Esophagus squamous epithelium (tissue), 5 donors: ENCODE measurements at places on chromosomes 1 and 21.
A peak's percentile ranks its signal among the peaks of the same experiment; 100 is the strongest.

- H3K4me3 ChIP-seq, result no peak overlapping the region
- H3K27me3 ChIP-seq, result peaks cover 3% of the 10 kb centered on the region
- no peaks in the 10 kb centered on the region for H3K36me3 ChIP-seq
- DNase-seq, result no peak
Measured at GRCh38 chr1:204617256-204618147, 68.0 kb downstream of the LRRN2 start.

- H3K27ac ChIP-seq, result no peak overlapping the region
- H3K36me3 ChIP-seq, result no peaks in the 10 kb centered on the region
- H3K4me3 ChIP-seq, result no peak overlapping the region
- no peaks in the 10 kb centered on the region for H3K27me3 ChIP-seq
- no peaks in the 10 kb centered on the region for H3K4me1 ChIP-seq
Measured at GRCh38 chr1:228968891-228969606, 233.8 kb downstream of the RHOU start.

GRCh38 chr1:1542766-1543705 is 2.6 kb upstream of the TMEM240 start:
- no peak for DNase-seq
- H3K27me3 ChIP-seq, result no peaks in the 10 kb centered on the region
- no peak overlapping the region for H3K4me3 ChIP-seq
- peaks cover 46% of the 10 kb centered on the region for H3K36me3 ChIP-seq

GRCh38 chr1:230219174-230220067 is 152.4 kb downstream of the GALNT2 start:
- DNase-seq, result no peak
- H3K27ac ChIP-seq, result no peak overlapping the region
- peaks cover 22% of the 10 kb centered on the region for H3K4me1 ChIP-seq
- H3K27me3 ChIP-seq, result no peaks in the 10 kb centered on the region
- H3K36me3 ChIP-seq, result no peaks in the 10 kb centered on the region

GRCh38 chr1:108557296-108557695 is 2.6 kb upstream of the EEIG2 start:
- peaks cover 22% of the 10 kb centered on the region for H3K4me1 ChIP-seq
- H3K36me3 ChIP-seq, result no peaks in the 10 kb centered on the region
- no peaks in the 10 kb centered on the region for H3K27me3 ChIP-seq
- no peak for DNase-seq
- no peak overlapping the region for H3K27ac ChIP-seq
- H3K4me3 ChIP-seq, result no peak overlapping the region

GRCh38 chr1:98426092-98426491 is 235.4 kb upstream of the SNX7 start:
- DNase-seq, result no peak
- H3K4me1 ChIP-seq, result no peaks in the 10 kb centered on the region
- H3K27me3 ChIP-seq, result no peaks in the 10 kb centered on the region
- H3K4me3 ChIP-seq, result no peak overlapping the region
- no peaks in the 10 kb centered on the region for H3K36me3 ChIP-seq

DNA sequence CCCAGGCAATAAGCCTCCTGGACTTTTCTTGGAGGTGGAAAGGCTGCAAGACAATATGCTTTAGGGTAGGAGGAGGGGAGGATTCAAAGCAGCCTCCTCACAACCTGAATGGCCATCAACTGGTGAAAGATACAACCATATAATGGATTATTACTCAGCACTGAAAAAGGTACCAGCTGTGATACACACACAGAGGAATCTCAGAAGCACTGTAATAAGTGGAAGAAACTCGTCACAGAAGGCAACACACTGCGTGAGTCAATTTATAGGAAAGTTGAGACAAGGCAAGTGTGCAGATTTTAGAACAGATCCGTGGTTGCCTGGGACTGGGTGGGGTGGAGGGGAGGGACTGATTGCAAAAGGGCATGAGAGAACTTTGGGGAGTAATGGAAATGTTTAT is 64.9 kb upstream of the ZBTB40 start:
- H3K27me3 ChIP-seq, result peaks cover 81% of the 10 kb centered on the region
- no peak overlapping the region for H3K4me3 ChIP-seq
- no peaks in the 10 kb centered on the region for H3K4me1 ChIP-seq
- H3K27ac ChIP-seq, result no peak overlapping the region
- H3K36me3 ChIP-seq, result no peaks in the 10 kb centered on the region

DNA sequence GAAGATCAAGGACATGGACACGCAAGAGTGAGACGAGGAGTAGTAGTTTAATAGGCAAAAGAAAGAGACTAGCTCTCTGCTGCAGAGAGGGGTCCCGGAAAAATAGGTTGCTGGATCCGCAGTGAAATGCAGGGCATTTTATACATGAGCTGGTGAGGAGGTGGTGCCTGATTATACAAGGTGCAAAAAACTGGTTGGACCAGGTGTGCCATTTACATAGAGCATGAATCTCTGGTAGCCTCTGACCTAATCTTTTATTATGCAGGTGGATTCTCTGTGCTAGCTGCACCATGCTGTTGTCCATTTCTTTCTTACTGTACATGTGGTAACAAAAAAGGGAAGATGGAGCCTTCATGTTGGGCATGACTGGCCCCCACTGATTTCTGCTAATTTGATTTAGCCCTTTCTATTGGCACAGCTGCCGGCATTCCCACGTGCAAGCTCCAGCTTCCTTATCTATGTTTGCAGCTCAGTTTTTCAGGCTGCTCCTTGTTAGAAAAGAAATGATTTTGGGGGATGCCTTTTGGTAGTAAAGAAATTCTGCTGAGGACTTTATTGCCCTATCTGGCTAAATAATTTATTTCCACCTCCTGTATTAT is 548.1 kb downstream of the BRINP3 start:
- H3K4me3 ChIP-seq, result no peak overlapping the region
- H3K27me3 ChIP-seq, result no peaks in the 10 kb centered on the region
- no peaks in the 10 kb centered on the region for H3K4me1 ChIP-seq
- no peaks in the 10 kb centered on the region for H3K36me3 ChIP-seq

GRCh38 chr1:47439819-47440598 is 2.2 kb downstream of the FOXD2 start:
- no peak for DNase-seq
- H3K4me3 ChIP-seq, result no peak overlapping the region
- peaks cover 53% of the 10 kb centered on the region for H3K4me1 ChIP-seq
- no peak overlapping the region for H3K27ac ChIP-seq
- H3K27me3 ChIP-seq, result peaks cover 100% of the 10 kb centered on the region

GRCh38 chr21:45983981-45984551 is 2.5 kb downstream of the COL6A1 start:
- H3K4me1 ChIP-seq, result no peaks in the 10 kb centered on the region
- peak overlapping the region; percentile 78 for H3K4me3 ChIP-seq
- H3K27ac ChIP-seq, result peak overlapping the region; percentile 85

GRCh38 chr1:91883470-91883869 is 2.5 kb downstream of the TGFBR3 start:
- peak overlapping the region; percentile 99 for H3K4me3 ChIP-seq
- no peak for DNase-seq
- H3K36me3 ChIP-seq, result no peaks in the 10 kb centered on the region
- peak overlapping the region; percentile 90 for H3K27ac ChIP-seq

DNA sequence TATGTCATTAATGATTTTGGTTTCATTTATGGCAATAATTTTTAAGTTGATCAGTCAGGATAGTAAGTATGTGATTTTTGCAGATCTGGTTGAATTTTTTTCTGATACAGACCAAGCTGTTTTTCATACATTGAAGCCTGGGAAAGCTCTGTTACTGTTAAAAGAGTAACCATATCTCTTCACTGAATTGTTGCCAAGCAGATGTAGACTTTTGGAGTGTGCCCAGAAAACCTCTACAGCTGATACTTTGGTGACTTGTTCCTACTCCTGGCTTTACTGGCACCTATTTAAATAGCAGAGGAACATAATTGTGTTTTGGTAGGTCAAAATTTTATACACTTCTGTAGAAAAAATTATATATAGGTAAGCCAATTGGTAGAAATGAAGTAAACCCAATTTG is 49.4 kb downstream of the NFIA start:
- no peak for DNase-seq
- H3K4me1 ChIP-seq, result peaks cover 53% of the 10 kb centered on the region

DNA sequence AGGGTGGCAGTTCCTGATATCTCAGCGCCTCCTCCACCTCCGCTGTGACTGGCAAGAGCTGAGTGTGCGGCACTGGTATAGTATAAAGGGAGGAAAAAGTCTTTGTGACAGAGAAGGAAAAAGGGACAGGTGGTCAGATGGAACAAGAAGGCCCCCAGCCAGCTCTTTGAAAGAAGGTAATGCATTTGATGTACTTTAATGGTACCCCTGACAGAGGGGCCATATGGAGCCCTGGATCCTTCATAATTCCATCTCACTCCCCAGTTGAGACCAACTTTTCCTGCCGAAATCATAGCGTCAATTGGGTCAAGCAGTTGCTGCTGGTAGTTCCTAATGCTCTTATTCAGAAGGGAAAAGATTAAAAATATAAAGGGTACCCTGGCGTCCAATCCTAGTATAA is 198.2 kb downstream of the ZNF326 start:
- no peaks in the 10 kb centered on the region for H3K36me3 ChIP-seq
- no peaks in the 10 kb centered on the region for H3K4me1 ChIP-seq
- no peak overlapping the region for H3K4me3 ChIP-seq
- H3K27ac ChIP-seq, result no peak overlapping the region
- no peak for DNase-seq
- H3K27me3 ChIP-seq, result no peaks in the 10 kb centered on the region

DNA sequence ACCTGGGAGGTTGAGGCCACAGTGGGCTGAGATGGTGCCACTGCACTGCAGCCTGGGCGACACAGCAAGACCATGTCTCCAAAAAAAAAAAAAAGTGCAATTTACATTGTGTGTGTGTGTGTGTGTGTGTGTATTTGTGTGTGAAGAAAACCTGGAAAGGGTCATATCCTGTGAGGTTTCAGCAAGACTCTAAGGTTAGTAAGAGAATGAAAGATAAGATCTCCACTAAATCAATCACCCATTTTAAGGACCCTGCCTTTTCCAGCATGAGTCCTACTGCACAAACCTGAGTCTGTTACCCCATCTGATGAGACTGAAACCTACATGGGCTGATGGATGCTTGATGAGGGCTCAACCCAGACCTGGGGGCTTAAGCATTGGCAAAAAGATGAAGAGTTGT is 4.9 kb upstream of the C1orf74 start:
- no peak overlapping the region for H3K4me3 ChIP-seq
- H3K27me3 ChIP-seq, result no peaks in the 10 kb centered on the region
- peak overlapping the region; percentile 94 for H3K27ac ChIP-seq
- peaks cover 20% of the 10 kb centered on the region for H3K4me1 ChIP-seq
- DNase-seq, result no peak

GRCh38 chr1:67085326-67085725 is 31.4 kb upstream of the SLC35D1 start:
- no peak overlapping the region for H3K27ac ChIP-seq
- H3K36me3 ChIP-seq, result no peaks in the 10 kb centered on the region
- DNase-seq, result no peak
- no peaks in the 10 kb centered on the region for H3K4me1 ChIP-seq

GRCh38 chr1:29272147-29272907 is 36.0 kb downstream of the PTPRU start:
- H3K4me3 ChIP-seq, result no peak overlapping the region
- H3K27me3 ChIP-seq, result peaks cover 14% of the 10 kb centered on the region
- H3K36me3 ChIP-seq, result no peaks in the 10 kb centered on the region
- no peak overlapping the region for H3K27ac ChIP-seq

DNA sequence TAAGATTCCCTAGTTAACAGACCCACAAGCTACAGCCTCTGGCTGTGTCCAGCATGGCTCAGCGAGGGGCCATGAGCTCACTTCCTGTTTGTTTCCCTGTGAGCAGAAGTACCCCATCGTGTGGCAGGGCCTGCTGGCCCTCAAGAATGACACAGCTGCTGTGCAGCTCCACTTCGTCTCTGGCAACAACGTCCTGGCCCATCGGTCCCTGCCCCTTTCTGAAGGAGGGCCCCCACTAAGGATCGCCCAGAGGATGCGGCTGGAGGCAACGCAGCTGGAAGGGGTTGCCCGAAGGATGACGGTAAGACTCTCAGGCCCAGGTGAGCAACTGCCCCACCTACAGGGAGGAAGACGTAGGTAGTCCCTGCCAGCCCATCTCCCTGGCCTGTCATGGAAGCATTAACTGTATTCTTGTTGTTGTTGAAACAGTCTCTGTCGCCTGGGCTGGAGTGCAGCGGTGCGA is 38.2 kb downstream of the ZBTB17 start:
- peaks cover 24% of the 10 kb centered on the region for H3K4me1 ChIP-seq
- no peak for DNase-seq
- H3K4me3 ChIP-seq, result no peak overlapping the region
- H3K36me3 ChIP-seq, result peaks cover 41% of the 10 kb centered on the region

DNA sequence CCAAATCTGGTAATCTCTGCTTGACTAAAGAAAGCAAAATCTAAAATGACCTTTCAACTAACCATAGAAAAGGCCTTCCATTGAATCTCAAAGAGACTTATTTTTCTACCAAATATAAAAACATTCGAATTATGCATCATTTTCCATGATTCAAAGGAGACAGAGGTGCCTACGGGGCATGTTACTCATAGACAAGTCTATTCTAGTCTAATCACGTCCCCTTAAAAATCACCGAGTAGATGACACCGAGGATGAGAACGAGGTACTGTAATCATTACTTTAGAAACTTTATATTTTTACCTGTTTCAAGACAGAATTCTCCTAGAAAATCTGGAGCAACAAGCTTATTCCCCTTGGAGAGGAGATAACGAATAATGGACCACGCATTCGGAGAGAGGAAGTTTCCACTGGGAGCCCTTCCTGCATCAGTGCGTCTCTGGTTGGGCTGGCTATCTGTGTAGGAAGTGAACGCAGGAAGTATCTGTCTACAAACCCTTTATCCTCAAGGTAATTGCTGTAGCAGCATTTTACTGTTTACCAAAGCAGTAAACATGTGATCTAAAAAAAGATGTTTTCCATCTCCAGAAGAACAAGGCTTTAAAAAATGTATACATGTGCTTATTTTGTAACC is 9.5 kb downstream of the ERG start:
- no peaks in the 10 kb centered on the region for H3K36me3 ChIP-seq
- peaks cover 5% of the 10 kb centered on the region for H3K4me1 ChIP-seq
- H3K4me3 ChIP-seq, result no peak overlapping the region
- H3K27me3 ChIP-seq, result no peaks in the 10 kb centered on the region
- H3K27ac ChIP-seq, result peak overlapping the region; percentile 47

GRCh38 chr21:42009018-42009830 is 936 bp downstream of the ZBTB21 start:
- H3K4me3 ChIP-seq, result peak overlapping the region; percentile 82
- DNase-seq, result no peak
- peaks cover 50% of the 10 kb centered on the region for H3K4me1 ChIP-seq
- H3K27ac ChIP-seq, result peak overlapping the region; percentile 98

DNA sequence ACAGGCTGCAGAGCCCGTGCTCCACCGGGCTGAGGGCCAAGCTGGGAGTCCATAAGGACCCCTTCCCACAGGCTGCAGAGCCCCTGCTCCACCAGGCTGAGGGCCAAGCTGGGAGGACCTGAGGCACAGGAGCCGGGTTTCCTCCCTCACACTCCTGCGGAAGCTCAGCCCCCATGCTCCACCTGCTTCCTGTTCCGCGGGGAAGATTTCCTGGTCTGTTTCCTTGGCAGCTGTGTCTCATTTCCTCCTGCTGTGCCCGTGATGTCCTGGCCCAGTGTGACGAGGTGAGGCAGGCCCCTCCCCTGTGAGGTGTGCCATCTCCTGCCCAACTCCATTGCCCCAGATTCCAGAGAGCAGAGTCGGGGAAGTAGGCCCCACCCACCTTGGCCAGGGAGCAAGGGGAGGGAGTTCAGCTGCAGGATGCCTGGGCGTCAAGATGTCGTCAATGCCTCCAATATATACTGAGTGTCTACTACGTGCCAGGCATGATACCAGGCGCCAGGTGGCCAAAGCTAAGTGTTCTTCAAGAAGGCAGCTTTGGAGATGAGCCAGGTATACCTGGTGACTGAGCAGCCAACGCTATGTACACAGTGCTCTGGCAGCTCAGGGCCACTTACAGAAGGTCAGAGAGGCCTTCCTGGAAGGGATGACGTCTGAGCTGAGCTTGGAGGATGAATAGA is 58.8 kb downstream of the NAV1 start:
- DNase-seq, result no peak
- H3K4me3 ChIP-seq, result no peak overlapping the region
- no peaks in the 10 kb centered on the region for H3K27me3 ChIP-seq
- H3K4me1 ChIP-seq, result peaks cover 22% of the 10 kb centered on the region
